GM12878 (cell line): ENCODE measurements at places on chromosomes 6 and 20. TPM values are rescaled to one million over a fixed set of nuclear protein-coding genes. Genes with fewer than 3 reads are reported as not detected.

PRRT1 gene
- not detected in 2 replicates for polyA plus RNA-seq

GRCh38 chr6:166673309-166673708 is 46.3 kb upstream of the RPS6KA2 start:
- no peak for DNase-seq

- DNase-seq, result no peak
These were observed 45.4 kb upstream of the DTNBP1 start for GRCh38 chr6:15708231-15708630.

CRNKL1 gene
- 26.1 and 28.4 TPM in 2 replicates for polyA plus RNA-seq

DNA sequence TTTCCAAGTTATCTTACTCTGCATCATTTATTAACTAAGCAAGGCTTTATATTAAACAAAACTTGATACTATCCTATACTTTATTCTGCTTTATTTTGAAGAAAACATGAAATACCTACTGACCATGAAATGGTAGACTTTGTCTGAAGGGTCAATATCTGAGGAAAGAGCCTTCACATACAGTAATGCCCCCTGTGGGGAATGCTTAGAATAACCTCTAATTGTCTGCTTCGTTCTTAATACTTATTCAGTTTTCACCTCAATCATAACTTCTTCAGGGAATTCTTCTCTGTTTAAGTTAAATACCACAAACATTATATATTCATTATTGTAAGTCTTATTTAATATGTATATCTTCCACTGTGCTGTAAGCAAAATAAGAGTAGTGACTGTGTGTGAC is 498.9 kb upstream of the MANEA start:
- DNase-seq, result no peak

DNA sequence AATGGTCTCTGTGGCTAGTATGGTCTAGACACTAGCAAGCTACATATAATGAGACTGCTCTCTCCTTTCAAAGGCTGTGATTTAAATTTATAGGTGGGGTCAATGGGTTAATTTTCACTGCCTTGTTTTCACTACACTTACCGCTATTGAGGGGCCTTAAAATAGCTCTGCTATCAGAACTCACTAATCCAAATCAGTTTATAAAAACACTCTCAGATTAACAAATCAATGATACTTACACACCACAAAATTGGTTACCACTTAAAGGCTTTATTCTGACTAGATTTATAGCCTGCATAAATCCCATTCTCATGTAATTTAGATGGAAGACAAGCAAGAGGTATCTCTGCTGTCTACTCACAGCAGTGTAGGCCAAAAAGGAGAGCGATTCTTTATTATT is 313.0 kb upstream of the AGPAT4 start:
- no peak for DNase-seq

- DNase-seq, result no peak
These were observed 14.5 kb downstream of the PNPLA1 start for GRCh38 chr6:36284359-36284758.

DNA sequence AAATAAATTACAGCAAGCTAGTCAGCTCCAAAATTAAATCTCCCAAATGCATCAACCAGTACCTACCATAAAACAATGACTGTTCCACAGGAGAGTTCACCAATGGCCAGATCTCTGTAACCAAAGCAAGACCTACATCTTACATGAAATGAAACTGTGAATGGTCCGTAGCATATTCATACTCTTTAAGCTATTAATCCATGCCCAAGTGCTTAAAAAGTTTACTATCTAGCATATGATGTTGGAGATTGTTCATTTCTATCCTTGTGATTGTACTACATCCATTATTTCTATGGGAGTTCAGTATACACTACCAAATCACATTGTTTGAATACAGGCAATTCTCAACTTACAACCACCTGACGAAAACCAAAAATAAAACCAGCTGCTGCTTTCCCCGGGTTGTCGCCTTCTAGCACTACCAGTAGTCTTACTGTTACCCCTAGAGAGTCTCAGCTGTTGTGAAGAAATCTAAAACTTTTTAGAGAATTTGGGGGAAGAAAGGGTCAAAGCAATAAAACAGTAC is 38.0 kb downstream of the HIVEP2 start:
- DNase-seq, result no peak

GRCh38 chr6:125057392-125058246 is 95.4 kb downstream of the RNF217 start:
- no peak for DNase-seq
